ENCODE measurements at places on chromosomes 1 and 21.

DNA sequence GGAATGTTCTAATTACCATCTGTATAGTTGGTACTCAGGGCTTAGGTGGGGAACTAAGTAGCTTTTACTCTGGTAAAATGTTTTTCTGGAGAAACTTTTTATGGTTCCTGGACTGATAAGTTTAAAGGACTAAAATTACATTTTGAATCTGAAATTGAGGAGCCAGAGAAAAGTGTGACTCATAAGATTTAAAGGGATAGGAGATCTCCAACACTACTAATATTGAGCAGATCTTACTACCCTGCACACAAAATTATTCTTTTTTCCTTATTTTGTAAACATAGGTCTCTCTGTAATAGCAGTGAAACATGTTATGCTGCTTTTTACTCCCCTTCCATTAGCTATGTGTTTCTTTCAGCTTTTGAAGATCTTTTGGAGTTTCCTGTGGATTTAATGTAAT is 32.5 kb downstream of the MTF2 start:
- DNase-seq, result no peak

GRCh38 chr1:48848035-48848434 is 71.3 kb upstream of the BEND5 start:
- no peak for DNase-seq

DNA sequence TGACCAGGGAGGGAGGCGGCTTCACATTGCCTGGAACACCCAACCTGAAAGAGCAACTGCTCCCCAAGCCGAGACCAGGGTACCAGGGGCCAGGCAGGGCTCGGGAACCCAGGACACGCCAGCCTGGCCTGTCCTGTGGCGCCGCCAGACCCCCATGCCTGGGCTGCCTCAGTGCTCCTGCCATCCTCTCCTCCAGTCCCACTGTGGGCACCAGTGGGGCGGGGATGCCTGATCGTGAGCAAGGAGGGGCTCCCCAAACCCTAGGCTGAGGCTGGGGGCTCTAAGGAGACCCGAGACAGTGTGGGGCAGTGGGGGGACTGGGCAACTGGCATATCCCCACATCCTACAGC is 45.1 kb downstream of the WNT9A start:
- no peak for DNase-seq

DNA sequence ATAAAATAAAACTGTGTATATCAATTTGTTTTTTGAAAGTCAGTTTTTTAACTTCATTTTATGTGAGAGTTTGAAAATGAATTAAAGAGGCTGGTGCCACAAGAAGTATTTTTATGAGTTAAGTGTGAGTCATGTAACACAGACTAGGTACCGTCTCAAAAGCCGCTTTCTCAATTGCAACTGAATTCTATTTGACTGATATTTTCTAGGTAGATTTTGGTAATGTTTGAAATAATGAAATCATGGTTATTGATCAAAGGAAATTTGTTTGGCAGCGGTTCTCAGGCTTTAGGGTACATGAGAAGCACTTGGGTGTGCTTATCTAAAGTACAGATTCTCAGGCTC is 4.6 kb downstream of the SNX27 start:
- DNase-seq, result no peak

DNA sequence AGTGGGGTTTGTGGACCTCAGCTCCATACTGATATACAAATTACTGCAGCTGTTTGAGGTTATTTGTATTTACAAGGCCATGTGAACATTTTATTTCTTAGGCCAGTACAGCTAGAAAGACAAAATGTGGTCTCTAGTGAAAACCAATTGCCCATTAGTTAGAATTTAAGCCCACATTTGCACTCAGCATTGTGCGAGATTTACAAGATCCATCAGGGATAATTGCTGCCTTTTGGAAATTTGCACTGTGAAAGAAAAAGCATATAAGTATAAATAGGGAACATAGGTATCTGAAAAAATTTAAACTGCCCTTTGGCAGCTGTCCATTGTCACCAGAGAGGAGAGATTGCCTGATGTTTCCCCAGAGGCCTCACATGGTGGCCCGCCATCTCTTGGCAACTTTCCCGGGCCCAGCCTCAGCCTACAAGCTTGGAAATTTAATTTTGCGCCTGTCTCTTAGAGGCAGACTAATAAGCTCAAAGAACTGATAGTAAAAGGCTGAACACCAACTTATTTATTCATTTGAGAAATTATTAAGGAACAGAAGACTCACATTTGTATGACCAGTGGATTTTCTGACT is 120.7 kb downstream of the MAP3K21 start:
- DNase-seq, result no peak

DNA sequence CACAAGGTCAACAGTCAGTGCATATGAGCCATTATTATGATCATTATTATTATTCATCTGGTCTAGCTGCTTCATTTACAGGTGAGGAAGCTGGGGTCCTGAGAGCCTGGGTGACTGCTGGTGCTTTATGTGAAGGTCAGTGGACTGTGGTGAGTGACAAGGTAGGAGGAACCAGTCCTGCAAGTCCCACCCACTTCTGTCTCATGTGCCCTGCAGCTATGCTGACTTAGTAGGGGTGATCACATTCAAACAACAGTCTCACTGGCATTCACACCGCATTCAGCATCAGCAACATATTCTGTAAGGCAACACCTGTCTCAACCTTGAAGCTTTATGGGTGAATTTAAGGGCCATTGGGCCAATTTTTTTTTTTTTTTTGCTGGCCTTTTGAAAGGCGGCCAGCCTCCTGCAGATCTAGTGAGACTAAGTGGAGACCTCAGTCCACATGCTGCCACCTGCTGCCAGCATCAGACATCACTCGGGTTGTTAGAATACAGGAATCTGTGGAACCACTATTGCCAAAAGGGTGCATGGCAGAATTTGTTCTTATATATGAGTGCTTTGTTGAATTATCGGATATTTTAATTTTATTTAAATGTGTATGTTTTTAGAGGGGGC is 59.9 kb upstream of the CACNA1E start:
- peak; percentile 50 for DNase-seq

DNA sequence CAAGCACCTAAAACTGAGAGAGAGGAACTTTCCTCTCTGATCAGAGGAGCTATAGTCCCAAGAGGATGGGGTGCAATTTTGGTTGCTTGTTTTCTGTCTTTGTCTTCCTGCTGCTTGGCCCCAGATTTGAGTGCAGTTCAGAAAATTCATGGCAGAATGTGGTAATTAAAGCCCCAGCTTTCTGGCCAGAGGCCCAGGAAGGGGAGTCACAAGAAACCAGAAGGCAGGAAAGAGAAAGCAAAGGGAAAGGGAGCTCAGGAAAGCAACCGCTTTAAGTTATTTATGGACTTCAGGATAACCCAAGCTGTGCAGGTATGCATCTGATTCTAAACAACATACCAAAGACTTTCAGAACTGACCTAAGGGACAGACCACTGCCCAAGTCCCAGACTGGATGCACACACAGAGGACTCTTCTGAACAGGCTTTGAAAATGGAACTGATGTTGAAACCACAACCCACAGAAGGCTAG is 88.8 kb downstream of the ST3GAL3 start:
- no peak for DNase-seq

DNA sequence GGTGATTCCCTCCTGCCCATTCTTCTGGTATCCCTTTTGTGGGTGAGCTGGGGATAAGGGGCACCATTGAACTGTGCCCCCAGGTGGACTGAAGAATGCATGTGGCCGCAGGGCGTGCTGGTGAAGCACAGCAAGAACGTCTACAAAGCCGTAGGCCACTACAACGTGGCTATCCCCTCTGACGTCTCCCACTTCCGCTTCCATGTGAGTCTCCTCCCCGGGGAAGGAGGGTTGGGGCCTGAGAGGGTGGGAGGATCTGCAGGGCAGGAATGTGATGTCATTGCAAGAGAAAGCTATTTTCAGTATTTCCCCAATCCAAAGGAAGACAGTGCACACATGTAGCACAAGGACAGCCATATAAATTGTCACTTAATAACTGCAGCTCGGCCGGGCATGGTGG is 7.5 kb upstream of the KPNA6 start:
- no peak for DNase-seq

DNA sequence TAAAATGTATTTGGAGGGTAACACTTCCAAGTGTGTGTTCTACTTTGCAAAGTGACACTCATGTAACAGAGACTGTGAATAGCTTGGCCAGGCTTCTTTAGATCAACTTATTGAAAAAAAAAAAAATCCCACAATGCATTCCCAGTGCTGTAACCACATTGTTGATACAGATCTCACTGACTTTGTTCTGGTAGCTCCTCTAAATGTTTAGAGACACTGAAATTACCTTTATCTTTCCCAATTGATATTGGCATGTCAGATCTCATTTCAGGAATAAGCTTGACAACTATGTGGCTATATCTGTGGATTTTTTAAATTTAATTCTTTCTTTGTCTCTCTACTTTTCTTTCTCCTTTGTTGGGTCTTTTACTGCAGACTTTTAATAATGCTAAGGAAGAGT is 1018.9 kb upstream of the PRMT6 start:
- DNase-seq, result no peak

- DNase-seq, result peak; percentile 42
These were observed 35.5 kb upstream of the IL20 start for GRCh38 chr1:206829875-206830274.

DNA sequence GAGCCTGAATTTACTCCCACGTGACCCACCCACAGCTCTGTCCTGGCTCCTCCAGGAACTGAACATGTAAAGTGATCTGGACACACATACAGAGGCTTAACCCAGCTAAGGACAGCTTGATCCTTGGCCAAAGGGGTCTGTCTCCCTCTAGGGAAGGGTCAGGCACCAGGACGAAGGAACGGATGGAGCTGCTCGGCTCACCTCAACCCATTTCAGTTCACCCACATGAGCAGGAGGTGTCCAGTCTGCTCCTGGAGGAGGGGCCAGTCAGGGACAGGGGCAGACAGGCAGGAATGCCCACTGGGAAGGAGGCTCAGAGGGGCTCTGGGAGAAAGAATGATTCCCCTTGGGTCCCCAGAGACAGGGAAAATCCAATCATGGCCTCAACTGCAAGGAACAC is 567.2 kb downstream of the PTPRU start:
- DNase-seq, result no peak

DNA sequence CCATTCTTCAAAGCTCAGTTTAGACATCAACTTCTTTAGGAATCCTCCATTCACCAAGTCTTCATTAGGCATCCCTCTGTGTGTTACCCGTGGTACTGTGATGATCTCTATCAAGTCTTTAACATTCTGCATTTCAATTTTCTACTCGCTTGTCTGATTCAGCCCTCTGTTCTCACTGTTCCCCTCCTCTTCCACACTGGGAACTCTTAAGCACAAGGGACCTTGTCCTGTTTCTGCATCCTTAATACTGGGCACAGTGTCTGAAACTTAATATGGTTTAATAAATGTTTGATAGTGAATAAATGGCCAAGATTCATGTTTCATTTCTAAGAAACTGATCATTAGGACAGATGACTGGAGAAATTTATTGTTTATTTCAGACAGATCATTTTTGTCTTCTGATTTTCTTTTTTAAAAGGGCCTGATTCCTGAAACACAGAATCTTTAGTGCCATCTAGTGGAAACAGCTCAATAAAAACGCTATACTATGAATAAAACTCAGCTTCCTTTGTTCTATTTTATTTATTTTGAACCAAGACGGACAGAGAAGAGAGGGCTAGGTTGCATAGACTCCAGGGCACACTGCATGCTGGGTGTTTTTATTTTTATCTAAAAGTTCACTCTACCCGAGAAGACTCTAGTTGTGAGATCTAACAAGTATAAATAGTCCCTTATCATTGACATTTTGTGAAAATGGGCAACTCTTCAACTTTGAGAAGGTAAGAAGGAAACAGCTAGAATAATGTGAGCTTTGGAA is 7.0 kb upstream of the TRIM45 start:
- peak; percentile 36 for DNase-seq

GRCh38 chr1:221284028-221284427 is 404.8 kb downstream of the HLX start:
- peak; percentile 25 for DNase-seq

- DNase-seq, result no peak
These were observed 80.1 kb upstream of the PTGFR start for GRCh38 chr1:78410643-78411042.

DNA sequence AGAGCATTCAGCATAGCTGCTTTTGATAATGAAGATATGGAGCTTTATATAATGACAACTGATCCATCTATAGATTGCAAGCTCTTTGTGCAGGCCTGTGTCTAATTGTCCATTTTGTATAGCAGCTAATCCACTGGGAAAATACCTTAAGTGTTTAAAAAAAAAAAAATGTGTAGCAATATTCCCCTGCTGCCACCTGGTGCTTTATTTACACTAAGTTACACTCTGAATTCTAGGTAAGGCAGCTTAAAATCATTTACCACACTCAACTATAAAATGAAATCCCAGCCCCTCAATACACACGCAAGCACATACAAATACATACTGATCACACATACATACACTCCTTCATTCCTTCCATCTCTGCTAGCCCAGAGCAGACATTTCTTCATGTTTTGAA is 49.1 kb upstream of the BCL9 start:
- DNase-seq, result no peak

- no peak for DNase-seq
These were observed 8.9 kb upstream of the KCNE1 start for GRCh38 chr21:34520764-34521508.

GRCh38 chr1:4176841-4177240 is 276.8 kb upstream of the C1orf174 start:
- DNase-seq, result peak; percentile 28

DNA sequence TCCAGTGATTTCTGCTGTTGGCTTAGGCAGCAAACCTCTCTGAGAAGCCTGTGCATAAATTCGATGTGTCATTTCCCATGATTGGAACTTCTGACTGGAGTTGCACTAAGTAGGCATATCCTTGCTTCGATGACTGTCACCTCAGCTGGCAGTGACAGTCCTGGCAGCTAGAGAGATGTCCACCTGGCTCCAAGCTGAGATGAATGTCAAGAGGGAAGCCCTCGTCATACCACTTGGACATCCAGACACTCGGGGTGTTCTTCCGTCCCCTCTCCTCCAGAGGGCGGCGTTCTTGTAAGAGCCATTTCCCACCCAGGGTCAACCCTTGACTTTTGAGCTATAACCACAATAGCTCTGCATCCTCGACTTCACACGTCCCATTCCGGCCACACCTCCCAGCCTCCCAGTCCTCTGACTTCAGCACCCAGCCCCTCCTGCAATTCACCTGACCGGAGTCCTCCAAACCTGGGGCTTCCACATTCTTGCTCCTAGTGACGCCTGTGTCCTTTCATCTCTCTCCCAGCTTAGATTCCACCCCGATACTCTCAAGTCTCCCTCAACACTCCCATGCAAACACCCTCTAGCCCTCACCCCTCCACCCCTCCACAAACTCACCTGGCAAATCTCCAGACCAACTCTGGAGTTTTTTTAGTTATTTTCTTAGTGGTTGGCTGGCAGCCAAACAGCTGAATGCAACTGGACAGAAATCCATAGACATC is 17.3 kb downstream of the CA6 start:
- peak; percentile 40 for DNase-seq

- DNase-seq, result no peak
These were observed 38.3 kb downstream of the CD34 start for GRCh38 chr1:207872621-207873020.

GRCh38 chr1:24343412-24344089 is 24.4 kb downstream of the GRHL3 start:
- DNase-seq, result no peak

- DNase-seq, result no peak
These were observed 83.6 kb upstream of the FOXD3 start for GRCh38 chr1:63238721-63239120.

All from MM.1S (cell line).